ENCODE measurements at places on chromosomes 2 and 18. TPM values are rescaled to one million over a fixed set of nuclear protein-coding genes. Genes with fewer than 3 reads are reported as not detected.

The SERPINB3 gene
- total RNA-seq, result not detected

The KYNU gene
- 0.24 TPM for total RNA-seq

The RHOB gene
- 92.1 TPM for total RNA-seq

The ALLC gene
- total RNA-seq, result not detected

The TXNDC2 gene
- not detected for total RNA-seq

The SMC6 gene
- 7.8 TPM for total RNA-seq

The LIMS3 gene
- total RNA-seq, result 1.2 TPM

The KRTCAP3 gene
- 1.3 TPM for total RNA-seq

The LONRF2 gene
- 0.83 TPM for total RNA-seq

The UPP2 gene
- not detected for total RNA-seq

The ARHGEF4 gene
- 82.2 TPM for total RNA-seq

The NOP58 gene
- 75.0 TPM for total RNA-seq

The NPAS2 gene
- 0.89 TPM for total RNA-seq

The IL36A gene
- total RNA-seq, result not detected

The SFXN5 gene
- 13.5 TPM for total RNA-seq

The LHCGR gene
- not detected for total RNA-seq

The CBLN2 gene
- total RNA-seq, result 2.0 TPM

The CAPN13 gene
- not detected for total RNA-seq

The POTEC gene
- not detected for total RNA-seq

The FKBP1B gene
- 43.1 TPM for total RNA-seq
